Mesothelial cell of epicardium (in vitro differentiated cells): ENCODE measurements at places on chromosomes 3 and 15.

DNA sequence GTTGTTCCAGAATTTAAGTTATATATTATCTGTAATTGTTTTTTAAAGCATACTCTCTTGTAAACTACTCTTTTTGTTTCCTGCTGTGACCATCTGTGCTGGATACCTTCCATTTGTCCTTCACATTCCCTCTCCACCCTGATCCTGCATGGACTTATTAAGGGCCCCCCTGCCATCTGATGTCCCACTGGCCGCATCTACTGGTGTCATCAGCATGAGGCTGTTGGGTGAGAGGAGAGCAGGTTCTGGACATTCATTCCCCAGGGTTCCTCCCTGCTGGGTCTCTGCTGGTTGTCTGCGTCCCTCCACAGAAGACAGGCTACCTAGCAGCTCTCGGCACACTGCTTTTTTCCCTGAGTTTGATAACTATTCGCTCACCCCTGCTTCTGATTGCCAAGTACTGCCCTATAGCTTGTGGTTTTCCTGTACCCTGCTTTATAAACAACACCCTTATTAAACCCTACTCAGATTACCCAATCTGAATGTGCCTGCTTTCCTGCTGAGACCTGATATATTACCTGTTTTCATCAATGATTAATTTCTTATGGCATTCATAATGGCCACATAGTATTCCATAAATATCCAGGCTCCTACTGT lies 7.7 kb downstream of the CMTM8 start:
- no peak for DNase-seq

- DNase-seq, result no peak
Measured at GRCh38 chr3:58084166-58084565, 75.9 kb downstream of the FLNB start.

- DNase-seq, result no peak
Measured at GRCh38 chr3:41836360-41837134, 125.4 kb downstream of the ULK4 start.

DNA sequence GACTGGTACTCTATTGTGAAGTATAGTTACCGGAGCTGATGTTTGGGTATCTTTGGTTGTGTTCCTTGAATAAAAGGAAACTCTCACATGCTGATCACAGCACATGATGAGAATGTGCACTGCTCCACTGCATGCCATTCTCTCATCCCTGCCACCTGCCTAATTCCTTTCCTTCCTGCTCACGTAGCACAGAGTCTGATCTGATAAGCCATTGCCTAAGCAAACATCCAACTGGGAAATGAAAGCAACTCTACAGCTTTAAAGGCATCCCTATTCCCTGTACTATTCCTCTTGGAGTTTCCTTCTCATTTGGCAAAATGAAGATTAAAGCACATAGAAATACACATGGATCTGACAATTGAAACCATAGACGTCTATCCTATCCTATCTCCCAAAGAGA lies 359.8 kb downstream of the C3orf38 start:
- DNase-seq, result no peak

GRCh38 chr3:186457236-186457635 lies 86.9 kb downstream of the CRYGS start:
- no peak for DNase-seq

DNA sequence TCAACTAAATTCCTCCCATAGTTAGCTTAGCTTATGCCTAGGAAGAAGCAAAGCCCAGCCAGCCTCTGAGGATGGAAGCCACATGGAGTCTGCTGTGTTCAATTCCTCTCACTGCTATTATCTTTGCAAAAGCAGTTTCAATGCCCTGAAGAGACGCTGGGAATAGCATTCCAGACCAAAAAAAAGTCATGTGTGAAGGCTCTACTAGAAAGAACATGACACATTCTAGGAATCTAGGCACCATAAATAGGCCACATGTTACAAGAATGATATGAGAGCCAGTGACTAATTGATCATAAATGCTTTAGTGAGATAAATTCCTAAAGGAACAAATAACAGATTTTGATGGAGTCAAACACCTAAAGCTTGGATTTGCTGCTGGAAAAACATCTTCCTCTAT lies 800.8 kb downstream of the TUSC7 start:
- no peak for DNase-seq

DNA sequence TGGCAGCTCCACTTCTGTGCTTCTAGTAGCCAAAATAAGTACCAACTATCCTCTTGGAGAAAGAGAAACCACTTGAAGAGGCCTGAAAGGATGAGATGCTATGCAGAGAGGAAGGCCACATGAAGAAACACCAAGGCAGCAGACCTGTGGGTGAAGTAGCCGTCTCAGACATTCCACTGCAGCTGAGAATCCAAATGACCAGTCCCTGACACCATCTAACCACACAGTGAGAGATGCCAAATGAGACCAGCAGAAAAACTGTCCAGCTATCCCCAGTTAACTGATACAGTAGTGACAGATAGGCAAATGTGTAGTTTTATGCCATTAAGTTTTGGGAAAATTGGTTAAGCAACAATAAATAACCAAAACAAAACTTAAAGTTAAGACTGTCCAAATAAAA lies 47.9 kb upstream of the ZSCAN2 start:
- no peak for DNase-seq

DNA sequence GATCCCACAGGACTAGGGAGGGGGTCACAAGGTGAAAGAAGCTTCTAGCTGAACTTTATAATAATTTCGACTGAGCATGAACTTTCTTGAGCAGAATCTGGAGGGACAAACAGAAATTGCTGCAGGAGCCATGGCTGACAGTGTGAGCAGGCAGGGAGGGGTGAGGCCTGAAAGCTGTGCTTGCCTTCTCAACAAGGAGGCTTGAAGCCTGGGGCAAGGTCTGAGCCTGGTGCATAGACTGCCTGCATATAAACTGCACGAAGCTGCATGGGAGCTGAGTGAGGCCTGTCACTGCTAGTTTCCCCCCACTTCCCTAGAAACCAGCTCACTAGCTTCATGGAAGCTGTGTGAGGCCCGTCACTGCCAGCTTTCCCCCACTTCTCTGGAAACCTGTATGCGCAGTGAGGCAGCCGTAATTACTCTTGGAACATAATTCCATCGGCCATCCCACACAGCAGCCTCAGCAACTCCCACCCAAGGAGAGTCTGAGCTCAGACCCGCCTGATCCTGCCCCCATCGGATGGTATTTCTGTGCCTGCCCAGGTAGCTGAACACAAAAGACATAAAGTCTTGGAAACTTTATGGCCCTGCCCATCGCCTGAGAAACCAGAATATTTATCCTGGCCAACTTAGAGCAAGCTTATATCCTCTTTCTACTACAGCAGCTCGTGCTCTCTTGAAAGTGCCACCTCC lies 136.5 kb downstream of the PLCH1 start:
- DNase-seq, result no peak

DNA sequence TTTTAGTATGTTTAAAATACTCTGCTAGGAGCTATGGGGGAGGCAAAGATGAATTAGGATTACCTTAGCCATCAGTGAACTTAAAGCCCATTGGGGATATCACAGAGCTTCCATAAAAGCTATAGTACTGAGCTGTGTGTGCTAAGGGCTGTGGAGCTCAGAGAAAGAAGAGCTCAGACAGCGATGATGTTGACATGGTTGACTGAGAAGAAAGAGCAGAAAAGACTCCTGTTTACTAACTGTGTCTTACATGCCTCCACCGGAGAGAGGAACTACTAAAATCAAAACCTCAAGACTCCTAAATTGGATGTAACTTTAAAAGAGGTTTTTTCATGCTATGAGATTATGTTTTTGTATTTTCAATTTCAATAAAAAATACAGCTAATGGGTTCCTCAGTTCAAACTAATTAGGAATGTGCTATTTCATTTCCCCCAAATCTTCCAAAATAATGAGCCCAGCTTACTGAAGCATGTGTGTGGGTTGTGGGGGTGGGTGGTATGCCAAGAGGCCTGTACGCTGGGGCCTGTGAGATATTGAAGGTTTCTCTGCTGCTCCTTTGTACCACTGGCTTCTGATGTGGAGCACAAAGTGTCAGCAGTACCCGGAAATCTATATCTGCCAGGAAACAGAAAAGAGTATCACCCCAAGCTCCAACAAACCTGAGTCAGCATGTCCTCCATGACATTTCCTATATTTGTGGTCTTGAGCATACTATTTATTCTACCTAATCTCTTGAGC lies 22.7 kb downstream of the DGKG start:
- DNase-seq, result no peak

GRCh38 chr3:126850370-126851085 lies 132.4 kb upstream of the PLXNA1 start:
- DNase-seq, result no peak

DNA sequence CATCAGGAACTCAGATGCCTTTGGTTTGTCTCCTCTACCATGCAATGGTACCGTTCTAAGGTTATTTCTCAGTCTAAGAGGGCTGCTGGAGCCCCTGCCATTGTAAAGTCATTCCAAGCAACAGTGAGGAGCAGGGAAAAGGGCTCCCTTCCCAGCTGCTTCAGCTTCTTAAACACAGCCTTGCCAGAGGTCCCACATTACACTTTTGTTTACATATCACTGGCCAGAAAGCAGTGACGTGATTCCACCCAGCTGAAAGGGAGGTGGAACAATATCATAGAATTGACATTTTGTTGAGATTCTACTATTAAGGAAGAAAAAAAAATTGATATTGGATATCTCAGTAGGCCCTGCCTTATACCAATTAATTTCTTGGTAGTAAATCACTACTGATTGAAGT lies 194.6 kb downstream of the SUCLG2 start:
- DNase-seq, result no peak

- no peak for DNase-seq
Measured at GRCh38 chr3:133295944-133296917, 103.6 kb upstream of the BFSP2 start.

GRCh38 chr3:159867372-159867771 lies 121.3 kb upstream of the IL12A start:
- DNase-seq, result no peak

- DNase-seq, result no peak
Measured at GRCh38 chr15:83107841-83108181, 366 bp downstream of the TM6SF1 start.

DNA sequence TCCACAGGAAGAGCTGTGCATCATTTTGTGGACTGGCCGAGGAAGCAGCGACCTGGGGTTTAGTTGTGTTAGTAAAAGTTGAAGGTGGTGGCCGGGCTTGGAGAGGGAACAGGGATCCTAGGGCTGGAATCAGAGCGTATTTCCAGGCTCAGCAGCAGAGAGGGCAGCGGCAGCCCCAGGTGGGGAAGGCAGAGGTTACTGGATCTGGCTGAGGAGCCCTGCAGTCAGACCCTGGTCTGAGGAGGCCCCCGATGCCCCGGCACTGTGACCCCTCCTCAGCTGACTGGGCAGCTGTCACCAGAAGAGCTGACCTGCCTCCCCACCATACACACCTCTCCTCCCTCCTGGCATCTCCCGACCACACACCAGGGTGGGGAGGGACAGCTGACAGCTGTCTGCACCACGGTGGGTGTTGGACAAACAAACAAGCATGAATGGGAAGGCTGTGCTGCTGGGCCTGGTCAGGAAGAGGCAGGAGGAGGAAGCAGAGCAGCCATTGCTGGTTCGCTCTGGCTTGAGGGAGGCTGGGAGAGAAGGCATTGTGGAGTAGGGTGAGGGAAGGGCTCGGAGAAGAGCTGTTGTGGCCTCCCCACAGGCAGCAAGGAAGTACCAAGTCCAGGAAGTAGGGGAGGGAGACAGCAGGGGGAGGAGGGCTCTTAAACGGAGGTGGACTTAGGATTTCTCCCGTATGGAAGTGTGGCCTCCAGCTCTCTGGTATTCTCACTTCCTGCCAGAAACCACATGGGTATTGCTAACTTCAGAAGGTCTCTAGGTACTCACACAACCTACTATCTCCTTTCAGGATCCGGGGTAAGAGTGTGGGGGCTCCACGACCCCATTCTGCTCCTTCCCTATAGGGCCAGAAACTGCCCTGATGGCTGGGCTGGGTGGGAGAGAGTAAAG lies 49.5 kb upstream of the HACD2 start:
- DNase-seq, result no peak

GRCh38 chr3:47456984-47457383 lies 18.8 kb downstream of the SCAP start:
- DNase-seq, result no peak

DNA sequence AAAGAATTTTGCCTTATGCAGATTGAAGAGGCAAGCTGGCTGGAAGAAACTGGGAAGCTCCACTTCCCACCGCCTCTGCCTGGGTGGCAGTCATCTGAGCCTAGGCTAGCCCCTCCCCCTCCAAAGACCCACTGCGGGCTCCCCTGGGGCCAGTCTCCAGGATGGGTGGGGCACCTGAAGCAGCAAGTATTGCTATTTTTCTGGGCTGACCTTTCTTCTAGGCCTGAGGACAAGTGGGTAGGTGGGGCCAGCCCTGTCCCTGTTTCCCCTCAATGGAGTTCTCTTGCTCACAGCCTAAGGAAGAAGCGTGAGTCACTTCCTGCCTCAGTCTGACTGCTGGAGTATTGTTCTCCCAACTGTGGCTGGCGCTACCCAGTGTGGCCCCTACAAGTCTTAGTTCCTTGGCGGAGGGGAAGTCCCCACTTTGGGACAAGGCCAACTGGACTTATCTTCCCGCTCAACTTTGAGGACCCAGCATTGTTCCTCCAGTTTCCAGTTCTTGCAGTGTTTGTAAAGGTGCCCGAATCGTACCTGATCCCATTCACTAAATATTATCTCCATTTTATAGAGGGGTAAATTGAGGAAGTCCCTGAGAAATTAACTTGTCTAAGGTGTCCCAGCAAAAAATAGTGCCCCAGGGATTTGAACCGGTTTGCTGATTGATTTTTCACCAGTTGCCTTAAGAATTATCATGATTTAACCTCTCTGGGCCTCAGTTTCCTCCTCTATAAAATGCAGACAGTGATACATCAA lies 1.4 kb downstream of the FURIN start:
- DNase-seq, result no peak

DNA sequence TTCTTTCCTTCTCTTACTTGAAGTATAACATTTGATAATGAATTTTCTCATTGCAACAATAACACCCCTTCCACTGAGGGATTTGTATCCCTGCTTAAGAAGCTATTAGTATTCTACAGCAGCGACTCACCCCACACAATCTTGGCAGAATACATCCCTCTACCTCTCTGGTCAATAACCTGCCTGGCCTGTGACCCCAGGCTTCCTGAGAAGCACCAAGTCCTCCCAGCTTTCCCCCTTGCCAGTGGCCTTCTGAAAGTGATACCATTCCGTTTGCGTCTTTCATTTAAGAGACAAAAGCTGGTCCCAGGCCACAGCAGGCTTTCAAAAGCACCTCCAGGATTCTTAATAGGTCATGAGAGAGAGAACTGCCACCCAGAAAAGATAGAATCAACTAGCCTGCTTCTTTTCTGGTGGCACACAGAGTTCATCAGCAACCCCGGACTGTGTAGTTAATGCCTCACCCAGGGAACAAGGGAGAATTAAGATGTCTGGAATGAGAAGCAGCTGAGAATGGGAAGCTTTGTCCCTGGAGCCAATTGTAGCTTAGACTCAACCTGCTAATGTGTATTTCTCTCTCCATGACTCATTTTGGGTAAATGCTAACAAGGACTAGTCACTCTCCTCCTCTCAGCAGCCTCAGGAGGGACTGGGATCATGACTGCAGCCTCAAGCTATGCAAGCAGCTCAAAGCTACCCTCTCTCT lies 101.0 kb upstream of the CPNE4 start:
- DNase-seq, result no peak

DNA sequence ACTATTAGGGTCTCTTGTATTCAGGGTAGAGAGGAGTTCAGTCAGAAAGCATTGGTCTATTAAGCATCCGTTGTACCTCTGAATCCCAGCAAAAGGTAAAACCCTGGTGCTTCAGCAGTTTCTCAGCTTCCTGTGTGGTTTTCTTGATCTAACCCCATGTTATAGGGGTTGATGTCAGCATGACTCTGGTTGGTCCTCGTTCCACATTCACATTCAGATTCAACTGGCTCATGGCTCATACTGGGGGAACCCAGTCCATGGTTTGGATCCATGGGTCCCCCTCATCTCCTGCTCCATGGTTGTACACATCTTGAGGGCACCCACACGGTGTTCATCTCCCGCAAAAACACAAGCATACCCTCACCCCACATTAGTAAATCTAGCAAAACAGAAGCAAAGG lies 47.7 kb upstream of the C2CD4B start:
- no peak for DNase-seq
